ENCODE measurements at places on chromosomes 16 and 17.

GRCh38 chr16:49824593-49824992, 31.3 kb downstream of the ZNF423 start:
- DNase-seq = no peak

GRCh38 chr17:82217120-82217529, 4.5 kb upstream of the CCDC57 start:
- DNase-seq = no peak

DNA sequence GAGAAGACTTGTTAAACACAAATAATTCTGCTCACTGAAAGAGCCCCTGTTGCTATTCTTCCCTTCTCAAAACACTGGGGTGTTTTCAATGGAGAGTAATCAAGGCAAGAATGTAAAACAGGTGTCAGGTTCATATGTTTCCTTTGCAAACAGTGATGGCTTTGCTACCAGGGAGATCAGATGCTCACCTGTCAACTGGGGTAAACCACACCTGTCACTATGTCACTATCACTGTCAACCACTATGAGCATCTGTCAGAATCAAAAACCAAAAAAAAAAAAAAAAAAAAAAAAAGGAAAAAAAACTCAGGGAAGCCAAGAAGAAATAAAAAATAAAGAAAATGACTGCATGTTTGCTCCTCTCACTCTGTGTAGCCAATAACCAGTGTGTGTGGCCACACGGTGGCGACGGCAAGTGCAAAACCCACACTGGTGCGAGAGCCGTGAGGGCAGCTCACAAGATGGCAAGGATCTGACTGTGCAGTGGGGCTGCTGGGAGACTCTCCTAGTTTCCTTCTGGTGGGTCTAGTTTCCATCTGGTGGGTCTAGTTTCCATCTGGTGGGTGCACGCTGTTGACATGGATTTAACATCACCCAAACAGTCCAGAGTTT, 22.7 kb downstream of the USP22 start:
- DNase-seq = no peak

DNA sequence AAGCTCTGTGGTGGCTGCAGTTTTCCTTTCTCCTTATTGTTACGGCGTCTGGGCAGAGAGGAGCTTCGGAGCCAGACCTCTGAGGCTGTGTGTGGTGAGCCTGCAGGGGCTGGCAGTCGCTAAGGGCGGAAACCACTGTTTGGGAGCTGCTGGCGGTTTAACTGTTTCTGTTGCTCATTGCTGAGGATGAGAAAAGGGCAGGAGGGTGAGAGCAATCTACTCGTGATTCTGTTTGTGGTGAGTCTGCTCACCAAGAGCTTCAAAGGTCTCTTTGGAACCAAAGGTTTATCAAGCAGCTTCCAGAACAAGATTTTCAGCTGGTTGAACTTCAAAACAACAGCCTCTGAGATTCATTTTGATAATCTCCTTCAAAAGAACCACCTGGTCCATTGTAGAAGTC, 143.9 kb downstream of the ANKFN1 start:
- DNase-seq = no peak

GRCh38 chr17:34283571-34283970, 2.0 kb upstream of the CCL11 start:
- DNase-seq = no peak

- no peak for DNase-seq
Observed at GRCh38 chr17:69555056-69555455, 140.6 kb downstream of the MAP2K6 start.

- DNase-seq = no peak
Observed at GRCh38 chr17:80872001-80872500, 119.6 kb upstream of the CHMP6 start.

DNA sequence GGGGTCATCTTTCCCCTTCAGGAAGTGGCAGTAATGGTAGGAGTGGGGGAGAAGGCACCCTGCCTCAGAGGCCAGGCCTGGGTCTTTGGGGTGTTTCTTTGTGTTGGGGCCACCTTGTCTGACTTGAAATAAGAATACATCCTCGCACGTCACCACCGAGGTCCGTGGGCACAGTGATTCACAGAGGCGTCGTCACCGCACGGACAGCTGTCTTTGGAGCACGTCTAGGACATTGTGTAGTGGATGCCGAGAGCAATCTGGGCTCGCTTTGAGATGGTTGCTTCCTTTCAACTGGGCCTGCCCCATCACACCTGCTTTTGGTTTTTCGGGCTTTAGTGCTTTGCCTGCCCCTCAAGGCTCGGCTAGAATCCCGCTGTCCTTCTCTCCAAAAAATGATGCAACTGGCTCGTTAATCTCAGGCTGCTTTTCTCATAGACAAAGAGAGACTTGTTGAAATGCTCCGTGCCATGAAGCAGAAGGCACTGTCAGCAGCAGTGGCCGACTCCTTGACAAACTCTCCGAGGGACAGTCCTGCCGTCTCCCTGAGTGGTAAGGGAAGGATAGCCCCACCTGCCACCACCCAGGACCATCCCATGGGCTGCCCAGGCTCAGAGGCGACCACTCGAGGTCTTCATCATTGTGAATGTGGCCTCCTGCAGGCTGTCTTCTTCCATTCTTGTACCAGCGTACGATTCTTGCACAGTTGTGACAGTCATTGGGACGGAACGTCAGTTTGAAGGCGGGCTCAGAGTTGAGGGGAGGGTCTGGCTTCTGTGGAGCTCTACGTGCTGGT, 24.0 kb downstream of the GINS2 start:
- no peak for DNase-seq
